ENCODE measurements at places on chromosomes 7 and 10.

GRCh38 chr10:88424881-88425280, 158.2 kb downstream of the RNLS start:
- DNase-seq, result no peak

- no peak for DNase-seq
These were observed 251.1 kb upstream of the LRRN3 start for GRCh38 chr7:110839866-110840265.

- DNase-seq, result no peak
These were observed 6.5 kb downstream of the VSIR start for GRCh38 chr10:71766717-71767419.

GRCh38 chr7:51298912-51299311, 17.7 kb downstream of the COBL start:
- DNase-seq, result no peak

GRCh38 chr10:83820033-83820432, 319.3 kb upstream of the GHITM start:
- no peak for DNase-seq
